ENCODE measurements at places on chromosomes 12 and 14.

DNA sequence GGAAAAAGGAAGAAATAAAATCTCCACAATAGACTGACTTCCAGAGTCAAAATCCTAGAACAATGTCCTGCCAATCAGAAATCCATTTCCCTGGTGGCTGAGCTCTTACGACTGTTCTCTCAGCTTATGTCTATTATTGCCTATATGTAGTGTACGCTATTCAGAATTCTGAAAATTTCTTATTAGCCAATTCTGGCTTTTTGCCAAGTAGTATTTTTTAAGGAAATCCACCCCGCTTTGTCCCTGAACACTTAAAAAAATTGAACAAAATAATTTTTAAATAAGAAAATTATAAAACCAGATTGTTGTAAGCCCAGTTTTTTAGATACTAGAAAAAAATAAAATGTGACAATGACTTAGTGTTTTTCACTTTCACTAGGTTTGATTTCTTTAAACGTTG, 143.0 kb downstream of the KCNA5 start:
- no peak for DNase-seq

GRCh38 chr12:77995436-77996167, 164.9 kb downstream of the NAV3 start:
- DNase-seq: no peak

DNA sequence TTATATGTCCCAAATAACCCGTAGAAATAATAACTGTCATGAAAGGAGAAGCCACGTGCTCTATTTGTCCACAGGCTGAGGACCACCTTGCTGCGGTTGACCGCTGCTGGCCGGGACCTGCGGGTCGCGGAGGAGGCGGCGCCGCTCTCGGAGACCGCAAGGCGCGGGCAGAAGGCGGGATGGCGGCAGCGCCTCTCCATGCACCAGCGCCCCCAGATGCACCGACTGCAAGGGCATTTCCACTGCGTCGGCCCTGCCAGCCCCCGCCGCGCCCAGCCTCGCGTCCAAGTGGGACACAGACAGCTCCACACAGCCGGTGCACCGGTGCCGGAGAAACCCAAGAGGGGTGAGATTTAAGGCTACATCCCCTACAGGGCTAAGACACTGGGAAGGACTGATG, 21.0 kb downstream of the RPGRIP1 start:
- no peak for DNase-seq

DNA sequence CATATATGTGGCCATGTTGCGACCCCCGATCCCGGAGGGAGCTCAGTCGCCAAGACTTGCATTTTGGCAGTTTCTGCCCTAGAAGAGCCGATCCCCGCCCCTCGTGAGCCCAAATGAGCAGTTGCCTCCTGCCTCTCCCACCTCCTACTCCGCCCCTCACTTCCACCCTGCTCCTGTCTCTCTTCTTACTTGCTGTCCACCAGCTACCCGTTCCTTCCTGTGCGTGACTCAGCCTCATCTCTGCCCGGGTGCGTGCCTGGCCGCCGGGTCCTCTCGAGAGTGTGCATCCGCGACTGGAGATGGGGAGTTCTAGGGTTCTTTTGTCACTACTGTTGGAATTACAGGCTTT, 585 bp downstream of the GPATCH2L start:
- peak; percentile 40 for DNase-seq

DNA sequence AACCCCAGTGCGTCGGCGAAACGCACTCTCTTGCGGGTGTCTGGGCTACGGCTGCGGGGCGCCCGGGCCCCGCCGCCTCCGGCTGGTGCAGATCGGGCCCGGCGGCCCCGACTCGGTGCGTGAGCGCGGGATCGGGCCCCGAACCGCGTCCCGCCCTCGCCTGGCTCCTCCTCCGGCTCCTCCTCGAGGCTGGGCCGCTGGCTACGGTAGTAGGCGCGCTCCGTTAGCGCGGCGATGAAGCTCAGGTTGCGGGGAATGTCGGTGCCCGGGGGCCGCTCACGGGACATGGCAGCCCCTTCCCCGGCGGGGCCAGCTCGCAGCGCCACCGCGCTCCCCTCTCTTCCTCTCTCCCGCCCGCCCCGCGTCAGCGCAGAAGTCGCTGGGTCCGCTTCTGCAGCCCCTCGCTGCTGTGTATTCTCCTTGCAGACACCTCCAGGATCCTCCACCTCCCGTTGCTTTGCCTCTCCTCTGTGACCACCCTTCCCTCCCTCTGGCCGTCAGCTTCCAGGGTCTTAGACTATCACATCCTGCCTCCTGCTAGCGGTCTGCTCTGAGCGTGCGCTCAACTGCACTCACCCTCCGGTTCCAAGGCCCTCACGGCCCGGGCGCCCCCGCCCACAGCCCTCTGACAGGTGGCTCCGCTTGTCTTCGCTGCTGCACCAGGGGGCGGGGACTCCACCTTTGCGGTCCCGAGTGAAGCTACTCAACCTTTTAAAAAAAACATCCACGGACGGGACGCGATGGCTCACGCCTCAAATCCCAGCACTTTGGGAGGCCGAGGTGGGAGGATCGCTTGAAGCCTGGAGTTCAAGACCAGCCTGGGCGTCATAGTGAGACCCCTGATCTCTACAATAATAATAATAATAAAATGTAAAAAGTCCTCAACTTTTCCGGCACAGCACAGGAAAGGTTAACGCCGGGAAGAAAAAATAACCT, at the start of gene PPP1R3E:
TSS of gene PPP1R3E (minus strand) at position 570 of the 936 bp plus-strand sequence. CDS start at position 287, 283 bp downstream.
- DNase-seq: peak; percentile 60

DNA sequence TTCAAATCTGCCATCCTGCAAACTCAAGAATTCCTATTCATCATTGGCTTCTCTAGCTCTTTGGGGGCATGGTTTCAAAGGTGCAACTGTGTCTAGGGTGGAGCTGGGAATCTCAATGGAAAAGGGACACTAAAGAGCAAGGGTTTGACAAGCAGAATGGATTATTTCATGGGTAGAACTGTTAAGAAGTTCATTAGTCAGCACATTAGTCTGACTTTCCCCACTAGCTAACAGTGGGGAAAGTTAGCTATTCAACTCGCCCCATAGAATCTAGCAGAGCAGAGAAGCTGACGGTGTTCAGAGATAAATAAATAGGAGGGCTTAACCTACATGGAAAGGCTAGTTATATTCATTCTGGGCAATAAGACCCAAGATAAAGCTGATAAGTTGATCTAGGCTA, 153.9 kb downstream of the EMP1 start:
- no peak for DNase-seq

DNA sequence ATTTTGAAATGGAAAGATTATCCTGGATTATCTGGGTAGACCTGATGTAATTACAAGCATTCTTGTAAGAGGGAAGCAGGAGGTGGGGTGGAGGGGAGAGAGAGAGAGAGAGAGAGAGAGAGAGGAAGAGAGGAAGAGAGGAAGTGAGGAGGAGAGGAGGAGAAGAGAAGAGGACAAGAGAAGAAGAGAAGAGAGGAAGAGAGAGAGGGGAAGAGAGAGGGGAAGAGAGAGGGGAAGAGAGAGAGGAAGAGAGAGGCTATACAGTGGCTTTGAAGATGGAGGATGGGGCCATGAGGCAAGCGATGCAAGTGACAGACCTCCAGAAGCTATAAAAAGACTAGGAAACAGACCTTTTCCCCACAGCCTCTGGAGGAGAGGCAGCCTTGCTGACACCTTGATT, 13.7 kb upstream of the CHST11 start:
- DNase-seq: no peak

- no peak for DNase-seq
Observed at GRCh38 chr12:25377469-25378177, 126.9 kb upstream of the KRAS start.

GRCh38 chr12:27821259-27821973, 41.4 kb upstream of the MANSC4 start:
- DNase-seq: no peak

DNA sequence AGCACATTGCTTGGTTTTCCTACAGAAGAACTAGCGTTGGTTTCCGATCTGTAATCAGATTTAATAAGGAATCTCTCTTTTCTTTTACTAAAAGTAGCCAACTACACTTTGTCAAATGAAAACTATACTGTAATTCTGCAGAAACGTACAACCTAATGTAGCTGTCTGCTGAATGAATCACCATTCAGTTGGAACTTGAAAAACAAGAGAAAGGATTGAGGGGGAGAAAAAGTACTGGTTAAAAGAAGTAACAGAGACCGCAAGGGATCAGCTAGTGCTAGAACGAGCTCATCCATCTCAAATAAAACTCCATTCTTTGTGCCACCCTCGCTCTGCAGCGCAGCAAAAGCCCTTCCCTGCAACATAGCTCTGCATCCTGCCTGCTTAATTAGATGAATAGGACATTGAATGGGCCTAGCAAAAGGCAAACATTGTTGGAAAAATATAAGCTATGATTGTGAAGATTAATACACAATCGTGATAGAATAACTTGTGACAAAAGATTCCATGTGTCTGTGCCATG, 2.6 kb downstream of the GARIN2 start:
- no peak for DNase-seq

DNA sequence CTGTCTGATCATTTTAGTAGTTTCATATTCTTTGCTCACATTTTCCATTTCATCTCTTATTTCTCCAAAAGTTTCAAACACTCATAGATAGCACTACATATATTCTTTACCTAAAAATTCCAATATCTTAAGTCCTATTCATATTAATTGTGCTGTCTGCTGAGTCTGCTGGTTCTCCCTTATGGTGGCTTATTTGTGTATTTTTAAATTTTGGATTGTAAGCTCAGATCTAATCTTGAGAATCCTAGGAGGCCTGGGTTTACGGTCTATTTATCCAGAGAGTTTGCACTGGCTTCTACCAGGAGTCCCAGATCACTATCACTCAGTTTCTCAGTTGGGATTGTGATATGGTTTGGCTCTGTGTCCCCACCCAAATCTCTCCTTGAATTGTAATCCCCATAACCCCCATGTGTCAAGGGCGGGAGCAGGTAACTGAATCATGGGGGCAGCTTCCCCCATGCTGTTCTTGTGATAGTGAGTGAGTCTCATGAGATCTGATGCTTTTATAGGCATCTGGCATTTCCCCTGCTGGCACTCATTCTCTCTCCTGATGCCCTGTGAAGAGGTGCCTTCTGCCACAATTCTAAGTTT, 10.2 kb downstream of the NT5DC3 start:
- DNase-seq: no peak

DNA sequence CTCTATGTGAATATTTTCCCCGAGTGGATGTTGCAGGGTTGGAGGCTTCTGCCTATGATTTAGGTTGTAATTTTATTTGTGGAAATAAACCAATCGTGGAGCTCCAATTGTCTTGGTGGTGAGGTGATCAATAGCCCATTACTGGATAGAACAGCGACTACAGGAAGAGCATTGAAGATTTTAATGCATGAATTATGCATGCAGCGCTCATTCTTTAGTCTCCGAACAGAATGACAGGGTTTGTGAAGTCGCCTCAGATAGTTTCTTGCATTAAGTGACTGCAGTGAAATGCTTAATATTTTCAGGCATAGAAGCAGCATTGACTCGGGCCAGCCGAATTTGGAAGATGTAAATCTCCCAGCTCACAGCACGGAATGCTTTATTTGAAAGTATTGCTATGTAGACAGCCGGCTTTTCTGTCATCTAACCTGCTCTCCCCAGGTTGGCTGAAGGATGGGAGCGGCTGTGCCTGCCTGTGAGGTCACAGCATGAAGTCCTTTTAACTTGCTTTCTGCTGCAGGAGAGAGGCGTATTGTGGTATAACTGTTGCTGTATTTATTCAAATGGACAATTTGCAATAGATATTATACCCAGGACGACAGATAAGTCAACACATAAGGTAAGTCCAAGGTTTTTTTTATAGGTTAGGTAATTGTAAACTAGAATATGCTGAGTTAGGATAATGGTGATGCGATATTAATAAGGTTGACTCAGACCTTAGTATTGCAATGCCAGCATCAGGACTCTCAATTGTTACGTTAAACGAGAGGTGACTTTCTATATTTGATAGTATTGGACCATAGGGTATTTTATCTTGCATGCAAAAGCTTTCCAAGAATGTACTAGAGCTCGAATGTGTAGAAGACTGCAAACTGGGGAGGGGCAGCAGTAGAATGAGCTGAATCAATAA, 135.7 kb downstream of the CNTN1 start:
- DNase-seq: no peak

- no peak for DNase-seq
Observed at GRCh38 chr14:53432378-53432802, 279.3 kb upstream of the DDHD1 start.

GRCh38 chr12:32917094-32917611, 20.6 kb upstream of the PKP2 start:
- DNase-seq: no peak

- no peak for DNase-seq
Observed at GRCh38 chr12:124160097-124160756, 134.7 kb upstream of the RFLNA start.
